NCI-H1417 (cell line): ENCODE measurements at places on chromosomes 4 and X.

DNA sequence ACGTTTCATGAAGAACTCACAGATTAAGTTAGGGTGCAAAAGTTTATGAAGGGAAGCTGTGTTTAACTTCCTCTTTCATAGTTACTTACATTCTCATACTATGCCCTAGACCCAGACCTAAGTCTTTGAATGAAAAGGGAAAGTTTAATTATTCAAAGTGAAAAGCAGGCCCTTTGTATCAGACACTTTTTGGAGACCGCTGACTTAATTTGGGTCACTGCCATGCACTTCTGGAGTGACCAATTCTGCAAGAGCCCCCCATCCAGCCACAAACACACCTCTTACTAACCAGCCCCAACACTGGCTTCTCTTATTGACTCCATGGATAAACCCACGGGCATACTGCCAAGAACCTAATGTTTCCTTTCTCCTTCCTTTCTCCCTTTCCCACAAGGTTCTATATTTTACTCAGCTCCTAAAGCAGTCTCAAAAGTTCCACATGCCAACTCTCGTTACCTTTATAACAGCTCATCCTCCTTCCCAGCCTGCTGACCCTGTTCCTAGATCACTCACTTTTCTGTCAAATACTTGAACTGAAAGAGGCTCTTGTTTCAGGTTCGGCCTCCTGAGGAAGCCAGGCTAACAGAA, 34.5 kb downstream of the ABCE1 start:
- no peak for DNase-seq

DNA sequence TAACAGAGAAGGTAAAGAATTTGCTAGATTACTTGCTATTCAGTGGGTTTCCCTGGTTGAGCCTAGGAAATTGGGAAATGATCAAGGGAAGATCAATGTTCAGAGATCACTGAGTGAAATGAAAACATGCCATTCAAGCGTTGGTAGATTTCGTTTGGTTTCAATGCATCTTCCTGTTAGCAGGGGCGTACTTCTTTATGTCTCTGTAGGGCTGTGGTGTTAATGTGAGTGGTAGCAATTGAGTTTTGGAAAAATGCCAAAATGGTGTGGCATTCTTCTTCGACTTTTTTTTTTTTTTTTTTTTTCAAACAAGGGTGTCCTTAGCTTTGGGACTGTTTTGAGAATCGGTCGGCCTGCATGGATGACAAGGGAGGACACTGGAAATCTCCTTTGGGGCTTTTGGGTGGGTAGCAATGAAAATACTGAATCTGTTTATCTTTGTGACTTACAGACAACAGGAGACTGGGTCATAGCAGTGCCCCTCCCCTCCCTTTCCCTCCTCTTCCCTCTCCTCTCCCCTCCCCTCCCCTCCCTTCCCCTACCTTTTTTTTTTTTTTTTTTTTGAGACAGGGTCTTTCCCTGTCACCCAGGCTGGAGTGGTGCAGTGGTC, 50.4 kb downstream of the SPRY1 start:
- DNase-seq: peak; percentile 34

DNA sequence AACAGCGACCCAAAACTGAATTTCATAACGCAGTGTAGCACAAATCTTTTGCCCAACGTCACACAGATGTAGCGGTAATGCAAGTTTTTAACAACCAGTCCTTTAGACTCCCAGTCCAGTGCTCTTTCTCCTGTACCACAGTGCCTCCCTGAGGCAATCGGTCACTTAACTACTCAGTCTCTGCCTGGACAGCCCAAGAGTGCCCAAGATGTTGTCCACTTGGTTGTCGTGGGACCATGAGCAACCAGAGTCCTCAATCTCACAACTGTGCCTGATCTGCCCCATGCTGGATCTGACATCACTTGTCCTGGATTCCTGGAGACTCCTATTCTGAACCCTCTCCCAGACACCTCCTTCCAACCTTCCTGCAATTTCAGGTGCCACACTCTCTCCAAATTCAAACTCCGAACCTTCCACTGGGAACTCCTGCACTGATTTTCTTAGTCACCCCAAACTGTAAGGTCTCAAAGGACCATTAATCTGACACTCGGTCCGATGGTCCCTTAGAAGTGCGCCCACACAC, 702 bp downstream of the MMGT1 start:
- peak; percentile 48 for DNase-seq

DNA sequence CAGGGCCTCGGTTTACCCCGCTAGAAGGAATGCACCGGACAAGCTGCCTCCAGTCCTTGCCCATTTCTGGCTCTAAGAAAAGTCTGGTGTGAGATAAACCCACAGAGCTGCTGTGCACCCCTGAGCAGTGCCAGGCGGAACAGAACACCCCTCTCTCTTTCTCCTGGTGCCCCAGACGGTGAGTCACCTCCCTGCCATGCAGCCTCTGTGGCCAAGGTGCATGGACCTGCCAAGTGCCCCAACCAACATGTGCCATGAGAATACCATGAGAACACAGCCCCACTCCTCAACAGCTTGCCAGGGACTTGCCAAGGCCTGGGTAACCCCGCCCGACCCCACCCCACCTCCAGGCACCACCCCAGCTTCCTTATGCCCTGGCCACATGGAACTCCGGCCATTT, 47.7 kb upstream of the MAN2B2 start:
- no peak for DNase-seq

DNA sequence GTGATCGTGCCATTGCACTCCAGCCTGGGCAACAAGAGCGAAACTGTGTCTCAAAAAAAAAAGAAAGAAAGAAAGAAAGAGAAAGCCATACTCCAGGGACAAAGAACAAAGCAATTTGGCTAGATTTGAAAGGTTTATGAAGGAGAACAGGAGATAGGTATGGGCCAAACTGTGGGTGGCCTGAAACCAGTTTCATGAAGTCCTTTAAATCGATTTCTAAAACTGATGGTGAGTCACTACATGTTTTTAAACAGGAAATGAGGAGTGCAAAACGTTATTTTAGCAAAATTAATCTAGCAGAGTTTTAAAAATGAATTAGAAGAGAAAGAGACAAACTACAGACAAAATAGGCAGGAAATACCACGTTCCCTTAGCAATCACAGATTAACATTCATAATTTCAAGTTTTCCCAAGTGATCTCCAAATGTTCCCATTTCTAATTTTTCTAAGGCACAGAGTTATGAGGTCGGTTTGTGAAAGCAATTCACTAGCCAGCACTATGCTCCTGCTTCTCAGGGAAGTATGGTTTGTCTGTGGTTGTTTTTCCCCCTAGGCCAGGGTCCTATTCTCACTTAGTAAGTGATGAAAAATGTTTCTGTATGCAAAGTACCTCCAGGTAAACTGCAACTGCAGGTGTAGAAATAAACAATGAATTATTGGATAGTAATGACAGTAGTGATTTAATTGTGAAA, 190.6 kb downstream of the PPP3CA start:
- no peak for DNase-seq

DNA sequence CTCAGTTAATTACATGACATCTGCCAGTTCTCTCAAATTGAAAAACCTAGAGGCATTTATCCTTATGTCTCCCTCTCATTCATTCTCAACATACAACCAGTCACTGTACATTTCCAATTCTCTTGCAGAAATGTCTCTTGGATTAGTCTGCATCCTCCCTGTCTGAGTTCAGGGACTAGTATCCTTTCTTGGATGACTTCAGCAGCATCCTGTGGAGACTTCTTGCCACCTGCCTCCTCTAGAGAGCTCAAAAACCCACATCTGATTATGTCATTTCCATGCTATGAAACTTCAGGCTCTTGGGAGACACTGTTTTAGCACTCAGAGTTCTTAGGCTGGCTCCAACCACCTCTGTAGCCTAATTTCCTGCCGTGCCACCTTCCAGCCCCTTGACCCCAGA, 515.1 kb upstream of the DIPK2B start:
- DNase-seq: no peak

GRCh38 chr4:103400405-103400804, 202.3 kb upstream of the CENPE start:
- DNase-seq: no peak

GRCh38 chrX:41516456-41516855, 69.3 kb downstream of the NYX start:
- no peak for DNase-seq

- DNase-seq: no peak
These were observed 17.4 kb downstream of the BBS12 start for GRCh38 chr4:122749704-122750454.

GRCh38 chr4:173765751-173766150, 235.7 kb upstream of the HAND2 start:
- DNase-seq: no peak

GRCh38 chrX:46648660-46649059, 75.1 kb downstream of the CHST7 start:
- DNase-seq: no peak

DNA sequence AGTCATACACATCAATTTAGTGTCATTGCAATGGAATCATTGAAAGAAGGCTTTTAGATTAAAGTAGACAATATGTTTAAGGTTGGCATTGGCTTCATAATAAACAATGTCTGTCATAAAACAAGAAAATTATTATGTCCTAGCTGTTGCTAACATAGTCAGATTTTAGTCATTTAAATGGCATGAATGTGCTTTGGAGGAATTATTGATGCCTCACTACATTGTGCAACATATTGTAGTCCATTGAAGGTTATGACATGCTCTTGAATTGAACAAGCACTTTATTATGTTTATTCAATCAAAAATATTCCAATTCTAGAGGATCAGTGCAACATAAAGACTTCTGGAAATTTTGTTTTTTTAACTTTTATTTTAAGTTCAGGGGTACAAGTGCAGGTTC, 489.8 kb upstream of the AMOT start:
- DNase-seq: no peak

- DNase-seq: peak; percentile 18
These were observed 1.2 kb downstream of the PPARGC1A start for GRCh38 chr4:23888421-23889319.

GRCh38 chr4:1810765-1811164, 17.7 kb downstream of the FGFR3 start:
- no peak for DNase-seq

- no peak for DNase-seq
These were observed at the start of gene QRFPR for GRCh38 chr4:121380776-121381462. Gene QRFPR (minus strand): TSS chr4:121381018. CDS start chr4:121380647, 371 bp downstream.
